ENCODE measurements at places on chromosomes 16 and 17. TPM values are rescaled to one million over a fixed set of nuclear protein-coding genes. Genes with fewer than 3 reads are reported as not detected.

SALL1 gene
- total RNA-seq, result 0.81 TPM

RNF157 gene
- total RNA-seq, result 6.4 TPM

PRSS36 gene
- 2.1 TPM for total RNA-seq

RAB11FIP3 gene
- 24.3 TPM for total RNA-seq

ST6GALNAC2 gene
- total RNA-seq, result 0.65 TPM

FOXO3B gene
- 16.8 TPM for total RNA-seq

CHAD gene
- total RNA-seq, result not detected

TUFM gene
- total RNA-seq, result 73.0 TPM

TPSG1 gene
- total RNA-seq, result not detected

ZFP3 gene
- total RNA-seq, result 2.7 TPM

QPRT gene
- total RNA-seq, result 33.4 TPM

NUFIP2 gene
- 69.6 TPM for total RNA-seq

CCDC144A gene
- total RNA-seq, result 1.8 TPM

SPIRE2 gene
- 4.9 TPM for total RNA-seq

TMEM100 gene
- 2.3 TPM for total RNA-seq

SLC38A8 gene
- not detected for total RNA-seq

IL21R gene
- 0.73 TPM for total RNA-seq

SMIM22 gene
- not detected for total RNA-seq

DPEP3 gene
- total RNA-seq, result not detected

KRTAP4-9 gene
- total RNA-seq, result not detected

SLC9A5 gene
- 3.0 TPM for total RNA-seq

RBFOX1 gene
- total RNA-seq, result not detected

MYO15A gene
- total RNA-seq, result 0.97 TPM

CNGB1 gene
- total RNA-seq, result not detected

Measured in hair follicle dermal papilla cell (primary cell).